Amniotic epithelial cell (primary cell): ENCODE measurements at places on chromosomes 7 and 10.

- DNase-seq: no peak
Measured at GRCh38 chr10:72176701-72177100, 39.1 kb upstream of the ANAPC16 start.

DNA sequence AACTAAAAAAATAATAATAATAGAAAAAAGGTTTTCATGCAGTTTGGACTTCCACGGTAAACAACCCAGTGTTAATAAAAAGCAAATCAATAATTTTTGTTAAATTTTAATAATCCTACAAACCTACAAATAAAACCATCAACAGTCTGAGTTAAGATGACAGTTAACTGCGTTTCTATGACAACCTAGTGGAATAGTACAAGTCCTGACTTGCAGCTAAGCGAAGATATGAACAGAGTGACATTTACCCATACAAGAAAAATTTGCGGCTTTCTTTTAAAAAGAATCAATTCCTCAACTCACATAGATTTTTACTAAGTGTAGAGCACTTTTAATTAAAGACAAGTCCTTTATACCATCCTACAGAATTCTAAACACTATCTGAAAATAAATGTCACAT, 35.6 kb downstream of the VPS41 start:
- no peak for DNase-seq

GRCh38 chr7:66078067-66078466, 2.4 kb downstream of the ASL start:
- no peak for DNase-seq

- no peak for DNase-seq
Measured at GRCh38 chr7:14622559-14622958, 280.0 kb downstream of the DGKB start.

DNA sequence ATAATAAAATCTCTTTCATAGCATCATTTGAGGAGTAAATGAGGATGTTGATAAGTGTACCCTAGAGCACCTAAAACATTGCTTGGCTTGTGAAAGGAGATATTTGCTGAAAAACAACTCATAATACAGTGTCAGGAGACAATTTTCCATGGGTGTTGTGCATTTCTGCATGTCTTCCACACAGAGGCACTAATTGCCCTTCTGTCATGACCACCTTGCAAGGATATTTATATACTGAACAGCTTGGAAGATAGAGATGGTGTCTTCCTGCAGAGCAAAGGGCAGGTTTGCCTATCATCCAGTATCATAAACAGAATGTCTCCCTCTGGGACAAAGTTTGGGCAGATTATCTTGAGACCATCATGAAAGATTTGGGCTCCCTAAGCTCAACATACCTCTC, 495.2 kb upstream of the LRRN3 start:
- DNase-seq: no peak

- DNase-seq: peak; percentile 22
Measured at GRCh38 chr10:80443531-80443974, 10.6 kb upstream of the TSPAN14 start.

- DNase-seq: no peak
Measured at GRCh38 chr10:31792745-31793144, 135.9 kb downstream of the ARHGAP12 start.

DNA sequence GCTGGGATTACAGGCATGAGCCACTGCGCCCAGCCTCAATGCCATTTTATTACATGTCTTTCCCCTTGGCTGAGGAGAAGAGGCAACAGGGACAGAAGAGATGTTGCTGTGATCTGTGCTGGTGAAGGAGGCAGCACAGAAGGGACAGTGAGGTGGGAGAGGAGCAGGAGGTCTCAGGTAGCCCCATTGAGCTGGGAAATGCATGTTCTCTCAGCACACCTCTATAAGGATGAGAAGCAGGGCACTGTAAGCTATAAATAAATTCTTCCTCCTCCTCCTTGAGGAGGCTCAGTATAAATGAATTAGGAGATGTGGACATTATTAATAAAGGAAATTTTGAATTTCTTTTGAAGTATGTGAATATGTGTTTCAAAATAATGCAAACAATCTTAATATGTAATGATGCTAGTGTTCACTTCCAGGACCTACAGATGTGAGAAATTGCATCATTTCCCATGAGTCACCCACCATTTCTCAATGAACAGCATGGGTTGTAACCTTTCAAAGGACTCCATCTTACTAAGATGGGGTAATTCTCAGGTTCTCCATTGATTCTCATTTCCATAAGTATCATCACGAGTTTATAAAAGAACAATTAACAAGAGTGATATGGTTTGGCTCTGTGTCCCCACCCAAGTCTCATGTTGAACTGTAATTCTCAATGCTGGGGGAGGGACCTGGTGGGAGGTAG, 88.9 kb upstream of the ODAD2 start:
- peak; percentile 86 for DNase-seq

DNA sequence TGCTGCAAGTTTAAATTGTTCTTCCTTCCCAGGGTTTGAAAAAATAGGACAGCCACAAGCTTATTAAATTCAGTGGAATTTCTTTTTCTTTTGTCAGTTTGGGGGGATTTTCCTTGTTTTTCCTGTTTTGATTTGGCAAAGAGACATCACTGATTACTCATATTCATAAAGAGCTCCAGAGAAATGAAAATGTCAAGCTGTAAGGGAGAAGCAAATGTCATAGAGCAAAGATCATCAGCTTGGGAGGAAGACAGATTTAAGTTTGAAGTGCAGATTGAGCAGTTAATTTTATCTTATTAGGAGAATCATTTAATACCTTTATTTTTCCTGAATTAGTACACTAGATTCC, 255.8 kb upstream of the PHYHIPL start:
- DNase-seq: no peak

GRCh38 chr7:100680576-100681271, 7.2 kb downstream of the GNB2 start:
- no peak for DNase-seq

- peak; percentile 75 for DNase-seq
Measured at GRCh38 chr10:101000915-101001658, 1.5 kb downstream of the LZTS2 start.

GRCh38 chr7:55163733-55164132, 144.9 kb downstream of the EGFR start:
- no peak for DNase-seq

DNA sequence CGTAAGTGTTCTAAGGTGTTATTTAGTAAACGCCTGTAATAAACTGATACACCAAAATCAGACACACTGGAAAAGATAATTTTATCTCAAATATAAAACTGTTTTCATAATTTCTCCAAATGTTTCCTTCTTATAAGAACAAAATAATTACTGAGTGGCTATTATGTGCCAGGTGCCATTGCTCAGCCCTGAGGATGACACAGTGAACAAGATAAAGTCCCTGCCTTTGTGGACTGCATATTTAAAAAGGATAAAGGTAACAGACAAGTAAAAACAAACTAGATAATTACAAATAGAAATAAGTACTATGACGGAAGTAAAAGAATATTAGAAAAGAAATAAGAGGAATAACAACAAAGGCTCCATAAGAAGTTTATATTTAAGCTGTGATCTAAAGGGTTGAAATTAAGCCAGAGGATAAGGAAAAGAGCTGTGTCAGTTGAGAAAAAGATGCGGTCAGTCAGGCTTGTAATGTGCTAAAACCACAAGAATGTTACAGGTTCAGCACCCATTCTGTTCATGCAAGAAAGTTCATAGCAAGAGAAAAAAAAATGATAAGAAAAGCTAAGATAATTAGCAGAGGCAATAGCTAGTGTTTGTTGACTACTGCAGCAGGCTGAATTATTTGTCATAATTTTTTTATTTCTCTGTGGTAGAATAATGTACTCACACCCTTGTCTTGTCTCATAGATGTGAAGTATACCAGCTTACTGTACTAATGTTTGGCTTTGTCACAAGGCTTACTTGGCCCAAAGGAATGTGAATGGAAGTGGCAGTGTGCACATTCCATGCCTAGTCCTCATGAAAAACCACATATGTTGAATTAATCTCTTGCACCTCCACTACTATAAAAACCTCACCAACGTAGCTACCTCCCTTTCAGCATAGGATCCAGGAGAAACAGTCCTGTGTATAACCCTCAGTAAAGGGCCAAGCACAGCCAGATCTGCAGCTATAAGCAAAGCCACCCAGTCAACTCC, 75.1 kb downstream of the CRPPA start:
- peak; percentile 88 for DNase-seq

DNA sequence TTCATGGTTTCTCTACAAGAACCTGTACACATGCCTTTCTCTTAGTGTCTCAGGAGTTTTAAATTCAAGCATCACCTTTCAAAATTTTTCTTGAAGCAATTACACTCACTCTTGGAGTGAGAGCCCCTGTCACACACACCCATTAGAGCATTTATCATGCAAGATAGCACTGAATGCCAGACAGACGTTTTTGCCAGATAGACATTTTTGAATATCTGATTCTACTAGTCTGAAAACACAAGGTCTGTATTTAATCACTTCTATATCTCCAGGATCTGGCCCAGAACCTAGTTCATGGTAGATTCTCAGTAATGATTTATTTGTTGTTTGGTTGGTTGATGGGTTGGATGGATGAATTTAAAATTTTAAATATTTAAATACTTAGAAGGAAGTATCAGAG, 60.9 kb upstream of the PDE1C start:
- no peak for DNase-seq
